D721Med (cell line): ENCODE measurements at places on chromosomes 16 and 17.

GRCh38 chr16:4911970-4912386, 25.0 kb downstream of the PPL start:
- DNase-seq, result no peak

DNA sequence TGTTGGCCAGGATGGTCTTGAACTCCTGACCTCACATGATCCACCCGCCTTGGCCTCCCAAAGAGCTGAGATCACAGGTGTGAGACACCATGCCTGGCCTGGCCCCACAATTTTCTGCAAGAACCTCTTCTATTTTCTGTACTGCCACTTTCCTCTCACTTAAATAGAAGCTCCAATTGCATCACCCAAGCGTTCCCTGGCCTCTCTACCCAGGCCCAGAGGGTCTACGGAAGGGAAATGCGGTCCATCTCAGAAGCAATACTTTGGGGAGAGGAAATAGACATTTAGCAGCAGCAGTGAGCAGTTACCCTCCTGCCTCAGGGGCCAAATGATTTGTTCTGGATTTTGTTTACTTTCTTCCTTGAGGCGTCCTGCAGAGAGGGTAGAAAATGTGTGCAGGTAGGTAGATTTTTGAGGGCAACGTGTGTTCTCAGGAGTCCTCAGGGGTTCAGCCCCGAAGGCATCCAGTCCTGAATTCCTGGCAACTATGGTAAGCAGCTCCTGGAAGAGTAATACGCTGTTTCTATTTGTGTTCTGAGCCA, 11.0 kb downstream of the SLC6A4 start:
- no peak for DNase-seq

GRCh38 chr17:45171338-45172231, 9.9 kb downstream of the HEXIM2 start:
- DNase-seq, result no peak

DNA sequence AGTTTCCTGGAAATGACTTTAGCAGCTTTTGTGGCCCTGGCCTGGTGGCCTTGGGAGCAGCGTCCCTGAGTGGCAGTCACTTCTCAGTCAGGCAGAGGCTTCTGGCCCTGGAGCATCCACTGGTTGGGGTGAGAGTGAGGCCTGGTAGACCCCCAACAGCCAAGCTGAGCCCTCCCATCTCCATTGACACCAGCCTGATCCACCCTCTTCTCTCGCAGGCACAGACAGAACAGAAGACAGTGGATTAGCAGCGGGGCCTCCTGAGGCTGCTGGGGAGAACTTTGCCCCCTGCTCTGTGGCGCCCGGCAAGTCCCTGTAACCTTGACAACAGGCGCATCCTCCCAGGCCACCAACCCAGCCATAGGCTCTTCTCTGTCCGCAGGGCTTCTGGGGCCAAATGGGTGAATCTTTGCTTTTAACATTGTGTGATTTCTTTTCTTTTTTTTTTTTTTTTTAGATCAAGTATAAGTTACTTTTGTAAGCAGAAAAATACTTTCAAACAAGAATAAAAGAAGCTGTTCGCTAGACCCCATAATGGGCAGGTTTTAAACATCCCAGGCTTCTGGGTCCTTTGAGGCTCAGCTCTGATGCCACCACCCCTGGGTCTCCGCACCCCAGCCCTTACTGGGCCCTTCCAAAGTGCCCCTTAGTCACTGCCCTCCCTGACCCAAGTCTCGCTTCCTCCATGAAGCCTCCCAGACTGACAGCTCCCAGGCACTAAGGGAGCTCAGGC, 12.7 kb upstream of the FLYWCH1 start:
- no peak for DNase-seq

DNA sequence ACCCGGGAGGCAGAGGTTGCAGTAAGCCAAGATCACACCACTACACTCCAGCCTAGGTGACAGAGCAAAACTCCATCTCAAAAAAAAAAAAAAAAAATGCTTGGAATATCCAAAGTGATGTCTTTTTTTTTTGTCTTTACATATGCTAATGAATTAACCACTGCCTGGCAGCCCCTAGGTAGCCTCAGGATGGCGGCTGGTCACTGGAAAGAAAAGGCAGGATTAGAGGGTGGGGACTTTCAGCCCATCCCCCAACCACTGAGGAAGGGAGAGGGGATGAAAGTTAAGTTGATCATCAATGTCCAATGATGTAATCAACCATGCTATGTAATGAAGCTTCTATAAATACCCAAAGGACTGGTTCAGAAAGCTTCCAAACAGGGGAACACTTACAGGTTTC, 26.8 kb downstream of the RNF157 start:
- DNase-seq, result no peak

- no peak for DNase-seq
Observed at GRCh38 chr16:46833460-46833800, 2.5 kb upstream of the C16orf87 start.

DNA sequence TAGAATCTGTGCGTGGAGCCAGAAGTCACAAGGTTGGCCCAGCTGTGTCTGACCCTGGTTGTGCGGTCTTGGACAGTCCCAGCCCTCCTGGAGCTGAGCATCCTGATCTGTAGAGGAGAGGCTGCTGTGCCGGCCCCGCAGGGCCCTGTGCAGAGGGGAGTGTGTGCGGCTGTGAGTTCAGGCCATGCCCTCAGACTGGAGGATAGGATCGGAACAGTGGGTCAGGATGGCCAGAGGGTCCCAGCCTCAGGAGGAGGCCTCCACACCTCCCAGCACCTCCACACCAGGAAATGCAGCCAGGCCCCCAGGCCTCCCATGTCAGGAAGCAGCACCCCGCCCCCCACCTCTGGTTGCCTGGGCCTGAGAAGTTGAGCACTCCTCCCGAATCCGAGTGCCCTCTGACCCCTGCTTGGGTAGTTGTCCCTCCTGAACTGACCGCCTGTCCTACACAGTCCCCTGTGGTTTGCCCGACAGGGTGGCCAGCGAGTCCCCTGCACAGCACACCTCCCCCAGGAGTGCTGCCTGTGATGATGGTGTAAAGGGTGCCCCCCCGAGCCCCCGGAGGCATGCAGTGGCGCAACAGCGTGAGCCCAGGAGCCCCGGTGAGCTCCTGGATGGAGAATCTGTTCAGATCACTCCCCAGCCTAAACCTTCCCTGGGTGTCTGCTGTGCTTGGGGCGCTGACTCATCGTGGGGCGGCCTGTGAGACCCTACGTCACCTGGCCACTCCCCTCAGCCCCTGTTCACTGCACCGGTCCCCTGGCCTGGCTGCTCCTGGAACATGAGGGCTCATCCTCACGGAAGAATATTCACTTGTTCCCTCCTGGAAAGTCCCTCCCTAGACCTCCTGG, 285.2 kb downstream of the SEC14L1 start:
- no peak for DNase-seq

DNA sequence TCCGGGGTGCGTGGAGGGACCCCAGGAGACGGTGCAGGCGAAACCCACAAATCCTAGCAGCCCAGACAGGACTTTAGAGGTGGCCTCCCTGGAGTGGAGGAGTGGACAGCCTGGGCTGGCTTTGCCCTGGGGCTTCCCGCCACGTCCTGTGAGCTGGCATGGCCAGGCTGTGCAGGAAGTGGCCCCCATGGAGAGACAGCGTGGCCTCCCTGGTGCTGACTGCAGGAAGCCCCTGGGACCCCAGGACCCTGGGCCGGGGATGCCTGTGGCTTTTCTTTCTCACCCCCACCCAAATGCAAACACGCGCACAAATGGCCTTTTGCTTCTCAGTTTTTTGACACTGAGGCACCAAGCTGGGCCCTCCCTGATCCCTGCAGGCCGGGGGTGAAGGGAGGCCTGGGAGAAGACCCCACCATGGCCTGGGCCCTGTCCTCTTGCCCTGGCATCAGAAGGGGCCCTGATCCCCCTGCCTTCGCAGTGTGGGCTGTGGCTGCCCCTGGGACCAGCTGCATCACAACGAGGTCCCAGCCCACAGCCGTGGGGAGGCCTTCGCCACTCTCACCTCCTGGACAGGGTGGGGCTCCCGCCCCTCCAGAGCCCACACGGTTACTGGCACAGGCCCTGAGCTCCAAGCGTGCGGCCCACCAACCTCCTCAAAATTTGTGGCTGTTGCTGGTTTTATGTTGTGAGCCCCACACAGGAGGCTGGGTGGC, 51.6 kb upstream of the PABPN1L start:
- no peak for DNase-seq
